ENCODE measurements at places on chromosomes 12 and 14.
A peak's percentile ranks its signal among the peaks of the same experiment; 100 is the strongest.

DNA sequence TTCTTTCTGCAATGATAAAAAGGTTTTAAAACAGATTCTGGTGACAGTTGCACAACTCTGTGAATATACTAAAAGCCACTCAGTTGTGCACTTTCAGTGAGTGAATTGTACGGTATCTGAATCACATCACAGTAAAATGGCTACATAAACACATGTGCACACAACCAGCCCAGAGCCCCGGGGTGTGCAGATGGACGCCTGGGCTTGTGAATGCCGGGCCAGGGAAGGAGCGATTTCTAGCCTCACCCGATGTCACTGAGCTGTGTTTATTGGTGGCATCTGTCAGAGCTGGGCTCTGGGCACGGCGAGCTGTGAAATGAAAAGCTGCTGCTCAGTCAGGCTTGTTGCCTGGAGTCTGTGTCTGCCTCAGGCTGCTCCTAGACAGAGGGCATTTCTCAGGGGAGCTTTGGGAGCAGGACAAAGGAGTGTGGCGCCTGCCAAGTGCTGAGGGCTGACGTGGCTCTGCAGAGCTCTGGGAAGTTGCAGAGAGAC lies 25.9 kb downstream of the RHOF start:
- DNase-seq = peak; percentile 58

GRCh38 chr14:45083617-45083975 lies 320 bp upstream of the PRPF39 start:
- no peak for DNase-seq

DNA sequence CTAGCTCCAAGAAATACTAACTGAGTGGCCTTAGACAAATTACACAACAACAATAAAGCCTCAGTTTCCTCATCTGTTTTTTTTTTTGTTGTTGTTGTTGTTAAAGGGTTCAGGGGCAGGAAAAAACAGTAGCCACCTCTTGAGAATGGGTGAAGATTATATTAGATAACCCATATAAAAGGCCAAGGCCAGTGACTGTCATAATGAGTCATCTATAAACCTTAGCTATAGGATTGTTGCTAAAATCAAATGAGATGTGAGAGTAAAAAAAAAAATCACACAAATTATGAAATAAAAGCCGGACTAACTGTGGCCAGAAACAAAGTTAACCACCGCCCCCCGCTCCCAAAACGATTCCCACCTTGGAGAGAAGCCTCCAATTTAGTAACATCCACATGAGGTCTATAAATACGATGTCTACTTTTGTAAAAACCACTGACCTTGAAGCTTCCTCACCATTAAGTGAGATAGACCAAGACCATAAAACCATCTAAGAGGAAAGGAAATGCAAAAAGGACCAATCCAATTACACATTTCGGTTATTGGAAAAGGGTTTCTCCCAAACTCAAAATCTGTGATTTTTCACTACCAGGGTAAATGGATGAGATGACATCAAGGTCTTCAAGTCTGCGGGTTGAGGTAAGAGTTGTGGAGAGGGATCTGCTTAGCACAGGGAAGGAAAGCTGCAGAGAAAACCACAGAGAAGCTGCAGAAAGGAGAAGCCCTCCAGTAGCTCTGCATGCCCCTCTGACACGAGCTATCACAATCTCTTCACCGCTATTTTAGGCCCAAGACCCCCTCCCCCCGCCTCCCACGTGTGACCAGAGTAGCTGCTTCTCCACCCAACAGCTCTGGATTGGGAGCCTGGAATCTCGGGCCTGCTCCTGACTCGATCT lies 1.0 kb downstream of the NAA25 start:
- DNase-seq = no peak

GRCh38 chr14:72182708-72183432 lies 250.6 kb downstream of the RGS6 start:
- no peak for DNase-seq

DNA sequence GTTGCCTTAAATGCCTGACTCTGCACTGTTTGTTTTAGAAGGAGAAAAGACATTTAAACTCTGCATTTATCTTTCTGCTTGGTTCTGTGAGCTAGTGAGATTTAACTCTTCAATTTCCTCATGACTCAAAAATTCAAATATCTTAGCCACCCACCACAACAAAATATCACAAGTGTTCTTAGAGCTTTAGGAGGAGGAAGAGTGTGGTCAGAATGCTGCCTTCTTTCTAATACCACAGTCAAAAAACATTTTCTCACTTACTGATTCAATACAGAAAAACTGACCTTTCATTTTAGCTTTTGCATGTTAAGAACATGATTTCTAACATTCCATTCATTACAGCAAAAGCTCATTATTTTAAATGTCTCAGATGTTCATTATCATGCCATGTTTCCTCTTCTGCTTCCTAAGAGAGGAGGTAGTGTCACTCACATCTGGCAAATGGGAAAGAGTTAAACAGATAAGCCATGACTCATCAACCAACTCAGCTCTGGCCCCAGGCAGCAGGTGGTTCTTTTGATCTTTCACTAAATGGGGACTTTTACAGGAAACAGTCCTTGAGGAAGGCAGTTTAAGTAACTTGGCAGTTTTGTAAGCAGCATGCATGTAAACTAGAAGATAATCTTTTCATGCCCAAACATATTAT lies 56.4 kb upstream of the RNU6-8 start:
- peak; percentile 22 for DNase-seq

- DNase-seq = no peak
Observed at GRCh38 chr12:57869298-57869926, 22.9 kb upstream of the CTDSP2 start.

- DNase-seq = no peak
Observed at GRCh38 chr14:101198398-101199027, 295.0 kb upstream of the RTL1 start.

DNA sequence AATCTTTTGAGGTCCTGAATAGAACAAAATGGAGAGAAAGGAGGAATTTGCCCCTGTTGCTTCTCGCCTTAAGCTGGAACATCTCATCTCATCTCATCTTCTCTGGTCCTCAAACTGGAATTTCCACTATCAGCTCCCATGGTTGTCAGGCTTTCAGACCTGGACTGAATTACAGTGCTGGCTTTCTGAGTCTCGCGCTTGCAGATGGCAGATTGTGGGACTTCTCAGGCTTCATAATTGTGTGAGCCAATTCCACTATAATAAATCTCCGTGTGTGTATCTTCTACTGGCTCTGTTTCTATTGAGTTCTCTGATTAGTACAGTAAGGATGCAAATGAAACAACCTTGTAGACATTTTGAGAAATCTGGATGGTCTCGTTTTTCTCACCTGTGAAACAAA lies 199.0 kb downstream of the TMEM117 start:
- no peak for DNase-seq

- DNase-seq = no peak
Observed at GRCh38 chr12:98438656-98439230, 76.6 kb upstream of the TMPO start.

DNA sequence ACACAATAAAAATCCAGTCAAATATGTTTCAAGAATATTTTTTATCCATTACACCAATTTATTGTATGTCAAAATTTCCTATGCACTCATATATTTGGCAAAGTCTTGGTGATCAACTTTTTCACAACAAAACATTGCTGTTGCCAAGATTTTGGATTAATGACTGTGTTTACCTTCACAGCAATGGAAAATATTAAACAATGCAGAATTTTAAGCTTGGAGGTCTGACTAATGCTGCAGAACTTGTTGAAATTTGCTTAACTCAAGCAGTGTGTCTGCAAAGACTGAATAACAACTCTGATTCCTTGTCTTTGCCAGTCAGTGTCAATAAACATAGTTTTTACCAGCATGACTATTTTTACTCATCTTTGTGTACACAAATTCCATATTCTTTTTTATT lies 336.4 kb downstream of the CCER1 start:
- DNase-seq = no peak

- no peak for DNase-seq
Observed at GRCh38 chr12:56922031-56922430, 12.2 kb downstream of the SDR9C7 start.

DNA sequence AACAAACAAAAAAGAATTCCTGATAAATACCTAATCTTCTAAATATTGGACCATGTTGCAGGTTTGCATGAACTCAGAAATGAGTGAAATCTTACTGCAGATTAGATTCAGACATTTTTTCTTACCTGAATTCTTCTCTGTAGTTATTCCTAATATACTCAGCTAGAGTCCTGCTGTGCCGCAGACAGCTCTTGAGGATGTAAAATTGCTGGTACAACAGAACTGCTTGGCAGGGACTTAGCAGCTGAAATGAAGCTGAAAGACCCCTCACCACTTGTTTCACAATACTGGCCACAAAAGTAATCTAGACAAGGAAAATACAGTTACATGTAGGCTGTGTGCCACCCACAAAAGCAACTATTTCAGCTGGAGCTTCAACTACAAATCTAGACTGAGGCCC lies 48.3 kb upstream of the KICS2 start:
- DNase-seq = no peak

DNA sequence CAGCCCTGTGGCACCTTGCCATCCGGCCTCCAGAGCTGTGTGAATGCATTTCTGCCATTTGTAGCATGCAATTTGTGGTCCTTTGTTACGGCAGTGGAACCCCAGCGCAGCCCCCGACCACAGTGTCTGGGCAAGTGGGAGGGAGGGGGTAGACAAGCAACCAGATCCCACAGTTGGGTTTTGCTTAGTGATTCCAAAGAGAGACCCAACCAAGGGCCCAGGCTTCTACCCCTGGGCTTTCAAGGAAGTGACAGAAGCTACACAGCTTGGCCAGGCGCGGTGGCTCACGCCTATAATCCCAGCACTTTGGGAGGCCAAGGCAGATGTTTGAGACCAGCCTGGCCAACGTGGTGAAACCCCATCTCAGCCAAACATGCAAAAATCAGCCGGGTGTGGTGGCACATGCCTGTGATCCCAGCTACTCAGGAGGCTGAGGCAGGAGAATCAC lies 17.8 kb downstream of the ZBTB42 start:
- no peak for DNase-seq

DNA sequence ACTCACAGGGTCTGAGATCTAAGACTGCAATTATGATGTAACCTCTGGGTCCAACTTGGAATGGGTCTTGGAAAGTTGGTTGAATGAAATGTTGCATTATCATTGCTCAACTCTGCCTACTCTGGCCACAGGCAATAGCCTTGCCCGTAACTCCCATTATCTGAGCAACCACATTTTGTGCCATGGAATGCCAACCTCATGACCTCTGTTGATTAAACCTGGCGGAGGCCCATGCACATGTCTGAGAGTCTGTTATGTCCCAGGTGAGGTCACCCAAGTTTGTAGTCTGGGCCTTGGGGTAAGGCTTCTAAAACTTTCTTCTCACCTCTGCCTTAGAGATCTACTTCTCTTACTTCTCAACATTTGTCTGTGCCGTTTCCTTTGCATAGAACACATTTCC lies 140.9 kb downstream of the TBX5 start:
- no peak for DNase-seq

GRCh38 chr12:64983771-64984278 lies 137.3 kb downstream of the WIF1 start:
- DNase-seq = no peak

DNA sequence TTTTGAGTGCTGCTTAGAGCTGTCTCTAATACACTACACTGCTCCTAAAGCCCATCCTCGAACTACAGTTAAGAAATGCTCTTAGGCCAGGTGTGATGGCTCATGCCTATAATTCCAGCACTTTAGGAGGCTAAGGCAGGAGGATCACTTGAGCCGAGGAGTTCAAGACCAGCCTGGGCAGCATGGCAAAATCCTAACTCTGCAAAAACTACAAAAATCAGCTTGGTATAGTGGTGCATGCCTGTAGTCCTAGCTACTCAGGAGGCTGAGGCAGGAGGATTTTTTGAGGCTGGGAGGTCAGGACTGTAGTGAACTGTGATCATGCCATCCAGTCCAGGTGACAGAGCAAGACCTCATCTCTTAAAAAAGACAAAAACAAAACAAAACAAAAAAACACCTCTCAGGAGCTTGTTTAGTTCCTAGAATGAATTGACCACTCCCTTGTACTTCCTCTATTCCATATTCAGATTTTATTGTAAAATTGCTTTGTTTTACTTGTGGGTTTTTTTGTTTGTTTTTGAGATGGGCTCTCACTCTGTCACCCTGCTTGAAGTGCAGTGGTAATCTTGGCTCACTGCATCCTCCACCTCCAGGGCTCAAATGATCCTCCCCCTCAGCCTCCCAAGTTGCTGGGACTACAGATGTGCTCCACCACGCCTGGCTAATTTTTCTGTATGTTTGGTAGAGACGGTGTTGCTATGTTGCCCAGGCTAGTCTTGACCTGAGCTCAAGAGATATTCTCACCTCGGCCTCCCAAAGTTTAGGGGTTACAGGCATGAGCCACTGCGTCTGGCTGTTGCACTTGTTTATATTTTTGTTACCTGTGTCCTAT lies 13.6 kb downstream of the MDM2 start:
- DNase-seq = no peak

- DNase-seq = no peak
Observed at GRCh38 chr12:13530966-13531365, 334.4 kb downstream of the EMP1 start.

DNA sequence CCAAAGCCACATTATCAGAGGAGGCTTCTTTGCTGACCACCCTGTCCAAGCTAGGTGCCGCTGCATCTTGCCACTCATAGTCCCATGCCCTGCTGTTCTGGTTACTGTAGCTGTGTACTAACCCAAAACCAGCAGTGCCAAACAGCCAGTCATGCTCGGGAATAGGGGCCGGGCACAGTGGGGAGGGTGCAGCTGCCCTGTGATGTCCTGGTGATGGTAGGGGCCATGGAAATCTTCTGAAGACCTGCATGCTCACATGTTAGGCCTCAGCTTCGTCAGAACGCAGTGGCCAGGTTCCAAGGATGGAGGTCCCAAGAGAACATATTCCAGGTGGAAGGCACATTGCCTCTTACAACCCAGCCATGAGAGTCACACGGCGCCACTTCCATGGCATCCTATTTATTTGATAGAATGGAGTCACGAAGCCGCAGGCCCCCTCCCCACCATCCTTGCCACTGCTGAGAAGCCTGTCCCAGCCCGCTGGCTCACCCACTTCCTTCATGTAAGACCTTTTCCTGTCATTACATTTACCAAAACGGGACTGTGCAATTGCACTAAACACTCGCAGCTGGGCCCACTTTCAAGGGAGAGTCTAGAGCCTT lies 48.5 kb downstream of the FAM222A start:
- DNase-seq = no peak

- peak; percentile 49 for DNase-seq
Observed at GRCh38 chr12:54300732-54301427, at the start of gene NFE2. Gene NFE2 (minus strand): TSS chr12:54301015. CDS start chr12:54295248, 5,767 bp downstream.

GRCh38 chr14:92792885-92793284 lies 1.2 kb upstream of the GOLGA5 start:
- DNase-seq = no peak

- no peak for DNase-seq
Observed at GRCh38 chr14:33207467-33208017, 268.9 kb downstream of the NPAS3 start.

Measured in astrocyte of the cerebellum (primary cell).